PC-9 (cell line): ENCODE measurements at places on chromosomes 6 and 20. TPM values are rescaled to one million over a fixed set of nuclear protein-coding genes. Genes with fewer than 3 reads are reported as not detected.

DNA sequence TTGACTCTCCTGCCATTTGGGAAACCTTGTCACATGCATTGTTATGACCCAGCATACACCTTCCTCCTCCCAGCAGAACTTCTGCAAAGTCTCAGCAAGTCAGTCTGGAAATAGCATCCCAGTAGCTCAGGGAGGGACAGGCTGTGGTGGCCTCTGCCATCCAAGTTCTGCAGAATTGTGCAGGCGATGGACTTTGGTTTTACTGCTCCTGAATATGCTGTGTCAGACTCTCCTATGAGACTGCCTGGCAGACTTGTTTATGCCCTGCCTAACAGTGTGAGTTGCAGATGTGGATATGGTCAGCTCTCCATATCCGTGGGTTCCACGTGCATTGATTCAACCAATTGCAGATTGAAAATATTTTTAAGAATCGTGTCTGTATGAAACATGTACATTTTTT is 52.8 kb downstream of the SNRNP48 start:
- no peak for DNase-seq

- DNase-seq: no peak
Observed at GRCh38 chr6:149212892-149213801, 104.4 kb upstream of the TAB2 start.

DNA sequence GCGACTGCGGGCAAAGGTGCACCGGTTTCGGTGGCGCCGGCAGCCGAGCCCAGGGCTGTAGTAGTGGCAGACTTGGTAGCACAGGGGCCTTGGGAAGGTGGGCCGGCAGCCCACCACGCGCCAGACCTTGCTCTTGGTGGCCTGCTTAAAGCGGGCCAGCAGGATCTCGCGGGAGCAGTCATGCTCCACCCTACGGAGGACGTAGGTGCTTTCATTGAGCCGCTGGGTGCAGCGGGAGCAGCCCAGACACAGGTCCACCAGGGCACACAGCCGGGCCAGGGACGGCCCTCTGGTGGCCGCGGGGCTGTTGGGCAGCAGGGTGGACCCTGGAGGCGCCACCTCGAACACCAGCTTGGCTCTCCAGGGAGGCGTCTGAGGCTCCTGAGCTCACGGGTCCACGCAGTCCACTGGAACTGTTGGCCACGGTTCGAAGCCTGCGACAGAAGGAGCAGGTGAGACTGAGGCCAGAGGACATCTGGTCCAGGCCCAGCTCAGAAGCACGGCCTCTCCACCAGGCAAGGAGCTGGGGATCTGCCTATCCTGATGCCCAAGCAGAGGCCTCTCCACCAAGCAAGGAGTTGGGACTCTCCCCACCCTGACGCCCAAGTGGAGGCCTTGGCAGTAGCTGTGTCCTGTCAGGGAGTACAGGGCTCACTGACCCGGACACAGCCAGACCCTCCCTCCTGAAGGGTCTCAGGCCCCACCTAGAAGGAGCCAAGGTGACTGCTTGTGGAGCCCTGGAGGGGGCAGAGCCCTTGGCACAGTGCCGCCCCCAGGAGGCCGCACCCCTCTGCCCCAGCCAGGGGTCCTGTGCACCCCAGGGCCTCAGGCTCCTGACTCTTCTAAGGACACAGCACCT is 1.0 kb downstream of the HELZ2 start:
- no peak for DNase-seq

DNA sequence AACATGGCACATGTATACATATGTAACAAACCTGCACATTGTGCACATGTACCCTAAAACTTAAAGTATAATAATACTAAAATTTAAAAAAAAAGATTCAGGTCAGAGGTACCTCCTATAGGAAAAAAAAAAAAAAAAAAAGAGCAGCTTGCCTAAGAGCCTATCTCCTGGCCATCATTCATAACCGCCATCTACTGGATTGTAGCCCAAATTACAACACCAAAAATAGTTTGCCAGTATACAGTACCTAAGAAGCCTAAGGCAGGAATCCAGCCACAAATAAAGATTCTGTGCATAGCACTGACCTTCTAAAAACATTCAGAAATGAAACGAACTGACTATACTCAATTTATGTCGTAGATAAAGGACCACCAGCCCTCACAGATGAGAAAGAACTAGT is 438.4 kb upstream of the ADGRB3 start:
- no peak for DNase-seq

- peak; percentile 71 for DNase-seq
Observed at GRCh38 chr6:27188061-27188884, 59.2 kb upstream of the PRSS16 start.

The RBPJL gene
- not detected in 2 replicates for total RNA-seq

- DNase-seq: no peak
Observed at GRCh38 chr20:38159957-38160756, 4.9 kb downstream of the TGM2 start.

DNA sequence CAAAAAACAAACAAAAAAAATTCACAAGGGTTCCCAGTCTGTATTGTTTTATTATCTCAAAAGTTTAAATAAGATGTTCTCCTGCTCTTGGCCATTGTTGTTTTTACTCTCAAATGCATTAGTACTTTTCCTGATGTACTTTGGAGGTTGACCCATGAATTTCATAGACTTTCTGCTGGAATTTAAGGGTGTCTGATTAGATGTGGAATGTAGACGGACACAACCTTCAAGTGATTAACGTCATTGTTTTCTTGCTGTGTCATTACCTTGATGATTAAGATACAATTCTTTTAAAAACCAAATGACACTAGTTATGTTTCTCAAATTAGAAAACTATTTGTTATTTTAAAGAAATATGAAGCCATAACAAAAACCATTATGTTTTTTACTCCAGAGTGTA is 421.4 kb upstream of the RUNX2 start:
- no peak for DNase-seq

The MYBL2 gene
- total RNA-seq: 124 and 152 TPM in 2 replicates

GRCh38 chr20:22217712-22218352 is 366.5 kb downstream of the FOXA2 start:
- DNase-seq: no peak

The DDO gene
- 2.0 and 3.6 TPM in 2 replicates for total RNA-seq

DNA sequence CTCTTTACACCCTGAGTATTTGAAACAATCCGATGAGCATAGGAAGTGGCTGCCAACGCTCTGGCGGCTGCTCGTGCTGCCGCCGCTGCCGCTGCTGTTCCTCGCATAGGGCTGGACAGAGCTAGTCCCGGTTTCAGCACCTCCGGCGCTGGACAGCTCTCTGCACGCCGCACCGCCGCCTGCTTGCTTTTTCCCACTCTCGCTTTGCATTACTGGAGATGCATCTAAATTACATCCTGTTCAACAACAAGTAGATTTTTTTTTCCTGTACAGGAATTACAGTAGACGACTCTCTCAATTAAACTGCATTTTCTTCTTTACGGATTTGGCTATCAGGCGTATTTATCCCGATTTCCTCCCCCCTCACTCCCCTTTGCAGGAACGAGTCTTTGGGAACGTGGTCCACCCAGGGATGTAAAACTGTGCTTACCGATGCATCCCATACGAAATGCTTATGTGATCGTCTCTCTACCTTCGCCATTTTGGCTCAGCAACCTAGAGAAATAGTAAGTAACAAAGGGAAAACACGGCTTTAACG is 563.8 kb downstream of the LMBRD1 start:
- DNase-seq: no peak

GRCh38 chr6:78482801-78483552 is 384.4 kb upstream of the IRAK1BP1 start:
- DNase-seq: no peak

GRCh38 chr6:125067552-125067951 is 86.0 kb upstream of the TPD52L1 start:
- no peak for DNase-seq

The TMEM74B gene
- 0.44 and 1.2 TPM in 2 replicates for total RNA-seq

DNA sequence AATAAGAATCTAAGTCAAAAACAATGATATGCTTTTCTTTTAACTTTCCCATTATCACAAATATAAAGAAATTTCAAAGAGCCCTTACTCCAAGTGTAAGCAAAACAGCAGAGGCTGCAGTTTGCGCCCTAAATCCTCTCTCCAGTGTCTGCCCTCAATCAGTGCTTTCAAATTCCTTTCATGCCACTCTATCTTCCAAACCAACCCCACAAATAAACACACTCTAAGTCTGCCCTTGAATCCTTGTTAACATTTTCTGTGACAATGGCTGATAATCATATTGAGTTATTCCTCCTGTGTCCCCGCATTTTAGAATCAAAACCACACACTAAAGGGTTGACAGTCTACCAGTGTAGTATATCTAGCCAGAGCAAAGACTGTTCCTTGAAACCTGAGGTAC is 317.9 kb upstream of the MARCKS start:
- no peak for DNase-seq

GRCh38 chr6:160378882-160379281 is 30.7 kb downstream of the SLC22A3 start:
- no peak for DNase-seq

DNA sequence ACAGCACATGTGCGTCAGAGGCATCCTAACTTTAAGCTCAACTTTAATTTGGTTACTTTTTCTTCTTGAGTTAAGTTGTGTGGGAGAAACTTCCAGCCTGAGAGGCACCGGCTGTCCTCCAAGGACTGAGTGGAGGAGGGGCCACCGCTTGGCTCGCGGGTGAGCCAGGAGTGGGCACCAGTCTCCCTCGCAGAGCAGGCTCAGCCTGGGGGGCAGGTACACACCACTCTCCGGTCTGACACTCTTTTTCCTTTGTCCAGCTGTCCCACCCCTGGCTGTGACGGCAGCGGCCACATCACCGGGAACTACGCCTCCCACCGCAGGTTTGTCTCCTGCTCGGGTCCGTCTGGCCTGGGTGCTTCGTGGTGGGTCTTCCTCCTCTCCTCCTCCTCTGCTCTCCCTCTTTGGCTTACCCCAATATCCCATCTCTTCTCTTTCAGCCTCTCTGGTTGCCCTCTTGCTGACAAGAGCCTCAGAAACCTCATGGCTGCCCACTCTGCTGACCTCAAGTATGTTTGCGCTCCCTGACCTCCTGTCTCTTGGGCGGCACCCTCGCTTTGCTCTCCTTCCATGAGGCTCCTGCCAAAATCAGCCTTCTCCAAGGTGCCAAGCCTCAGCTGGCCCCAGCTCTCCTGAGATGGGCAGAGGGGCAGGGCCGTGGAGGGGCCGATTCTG is 32.6 kb upstream of the PCMTD2 start:
- DNase-seq: no peak

DNA sequence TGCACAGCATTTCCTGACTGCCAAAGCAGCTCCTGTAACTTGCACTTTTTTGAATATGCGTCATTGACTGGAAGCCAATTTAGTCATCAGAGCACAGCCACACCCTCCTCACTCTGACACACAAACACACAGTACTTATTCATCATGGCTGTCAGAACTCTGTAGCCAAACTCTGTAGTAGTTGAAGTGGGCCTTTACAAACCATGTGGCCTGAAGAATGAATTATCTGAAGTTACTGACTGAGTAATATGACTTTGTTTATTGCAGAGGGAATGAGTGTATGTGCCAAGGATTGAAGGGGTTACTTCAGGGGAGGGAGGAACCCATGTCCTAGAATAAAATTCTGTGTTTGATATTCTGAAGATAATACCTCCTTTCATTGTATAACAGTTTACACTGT is 102.7 kb downstream of the FIG4 start:
- peak; percentile 31 for DNase-seq

DNA sequence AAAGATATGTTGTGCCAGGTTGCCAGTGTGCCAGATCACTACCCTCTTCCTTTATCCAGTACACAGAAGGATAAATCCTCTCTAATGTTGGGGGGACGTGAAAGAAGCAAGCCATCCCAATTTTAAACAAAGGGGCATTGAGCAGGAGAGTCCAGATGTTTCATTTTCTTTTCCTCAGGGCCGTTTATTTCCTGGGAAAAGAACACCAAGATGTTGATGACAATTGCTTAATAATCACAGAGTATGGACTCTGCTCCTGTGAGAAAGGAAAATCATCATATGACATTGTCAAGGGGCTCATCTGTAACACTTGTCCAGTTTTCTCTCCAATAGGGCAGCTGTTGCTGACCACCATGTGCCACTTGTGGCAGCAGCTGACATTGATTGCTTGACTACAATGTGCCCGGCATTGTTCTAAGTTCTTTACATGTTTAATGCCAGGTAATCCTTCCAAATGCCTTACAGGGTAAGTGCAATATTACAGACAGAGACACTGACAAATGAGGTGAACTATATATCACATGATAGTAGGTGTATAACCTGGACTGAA is 161.4 kb downstream of the CD109 start:
- DNase-seq: no peak

DNA sequence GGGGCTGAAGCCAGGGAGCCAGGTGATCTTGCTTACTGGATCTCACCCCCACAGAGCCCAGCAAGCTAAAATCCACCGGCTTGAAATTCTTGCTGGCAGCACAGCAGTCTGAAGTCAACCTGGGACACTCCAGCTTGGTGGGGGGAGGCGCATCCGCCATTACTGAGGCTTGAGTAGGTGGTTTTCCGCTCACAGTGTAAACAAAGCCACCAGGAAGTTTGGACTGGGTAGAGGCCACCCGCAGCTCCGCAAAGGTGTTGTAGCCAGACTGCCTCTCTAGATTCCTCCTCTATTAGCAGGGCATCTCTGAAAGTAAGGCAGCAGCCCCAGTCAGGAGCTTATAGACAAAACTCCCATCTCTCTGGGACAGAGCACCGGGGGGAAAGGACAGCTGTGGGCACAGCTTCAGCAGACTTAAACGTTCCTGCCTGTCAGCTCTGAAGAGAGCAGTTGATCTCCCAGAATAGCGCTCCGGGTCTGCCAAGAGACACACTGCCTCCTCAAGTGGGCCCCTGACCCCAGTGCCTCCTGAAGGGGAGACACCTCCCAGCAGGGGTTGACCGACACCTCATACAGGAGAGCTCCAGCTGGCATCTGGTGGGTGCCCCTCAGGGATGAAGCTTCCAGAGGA is 206.3 kb upstream of the KHDRBS2 start:
- DNase-seq: no peak

The MCM8 gene
- total RNA-seq: 18.2 and 22.4 TPM in 2 replicates

The NKX2-4 gene
- total RNA-seq: not detected in 2 replicates

The TRIM31 gene
- not detected in 2 replicates for total RNA-seq

GRCh38 chr6:33925936-33926335 is 122.1 kb upstream of the MLN start:
- no peak for DNase-seq

- no peak for DNase-seq
Observed at GRCh38 chr20:60100780-60101179, 142.6 kb downstream of the CDH26 start.

The BCKDHB gene
- total RNA-seq: 29.7 and 41.5 TPM in 2 replicates

DNA sequence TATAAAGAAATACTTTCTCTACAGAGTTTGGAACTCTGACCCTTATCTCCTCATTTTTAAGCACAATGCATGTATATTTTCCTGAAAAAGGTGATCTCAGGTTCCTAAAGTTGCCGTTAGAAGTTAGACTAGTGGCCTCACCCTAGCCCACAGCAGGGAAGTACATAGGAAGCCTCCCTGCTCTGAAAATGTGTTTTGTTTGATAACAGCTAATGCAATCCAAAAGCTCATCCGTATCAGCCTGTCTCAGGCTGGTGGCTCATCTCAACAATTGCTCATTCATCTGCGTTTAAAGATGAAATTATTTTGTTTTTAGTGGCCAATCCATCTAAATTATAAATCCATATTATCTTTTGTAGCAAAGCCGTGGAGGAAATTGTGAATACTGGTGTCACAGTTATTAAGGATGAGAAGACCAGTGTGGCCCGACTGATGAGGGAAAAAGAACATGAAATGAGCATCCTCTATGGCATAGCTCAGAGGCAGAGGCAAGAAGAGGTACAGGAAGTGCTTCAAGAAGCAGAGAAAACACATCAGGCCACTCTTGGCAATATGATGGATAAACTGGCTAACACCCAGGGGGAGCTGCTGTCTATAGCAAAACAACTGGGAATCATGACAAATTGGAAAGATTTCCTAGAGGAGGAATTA is 20.1 kb downstream of the C6orf163 start:
- DNase-seq: no peak

The VGLL2 gene
- total RNA-seq: not detected in 2 replicates

The SLCO4A1 gene
- 14.1 and 19.3 TPM in 2 replicates for total RNA-seq

GRCh38 chr20:52820641-52821292 is 151.4 kb upstream of the TSHZ2 start:
- no peak for DNase-seq
